ENCODE measurements at places on chromosomes 6 and 20.

GRCh38 chr6:164142322-164142721 lies 727.8 kb downstream of the QKI start:
- DNase-seq = no peak

- DNase-seq = no peak
Measured at GRCh38 chr6:111610548-111611172, 5.0 kb upstream of the TRAF3IP2 start.

DNA sequence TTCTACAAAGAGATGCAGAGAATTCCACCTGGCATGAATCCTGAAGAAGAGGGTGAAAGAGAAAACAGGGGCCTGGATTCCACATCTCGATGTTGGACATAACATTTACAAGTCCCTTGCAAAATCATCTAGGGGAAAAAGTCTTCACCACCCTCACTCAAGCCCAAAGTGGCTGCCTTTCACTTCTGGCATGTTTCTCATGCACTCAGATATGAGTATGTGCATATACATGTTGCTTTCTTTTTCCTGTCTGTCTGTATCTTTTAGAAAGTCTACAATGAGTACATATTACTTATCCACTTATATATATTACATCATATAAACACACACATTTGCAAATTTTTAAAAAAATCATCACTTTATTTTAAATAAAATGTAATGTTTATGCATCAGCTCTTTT lies 159.3 kb downstream of the KIF6 start:
- no peak for DNase-seq

DNA sequence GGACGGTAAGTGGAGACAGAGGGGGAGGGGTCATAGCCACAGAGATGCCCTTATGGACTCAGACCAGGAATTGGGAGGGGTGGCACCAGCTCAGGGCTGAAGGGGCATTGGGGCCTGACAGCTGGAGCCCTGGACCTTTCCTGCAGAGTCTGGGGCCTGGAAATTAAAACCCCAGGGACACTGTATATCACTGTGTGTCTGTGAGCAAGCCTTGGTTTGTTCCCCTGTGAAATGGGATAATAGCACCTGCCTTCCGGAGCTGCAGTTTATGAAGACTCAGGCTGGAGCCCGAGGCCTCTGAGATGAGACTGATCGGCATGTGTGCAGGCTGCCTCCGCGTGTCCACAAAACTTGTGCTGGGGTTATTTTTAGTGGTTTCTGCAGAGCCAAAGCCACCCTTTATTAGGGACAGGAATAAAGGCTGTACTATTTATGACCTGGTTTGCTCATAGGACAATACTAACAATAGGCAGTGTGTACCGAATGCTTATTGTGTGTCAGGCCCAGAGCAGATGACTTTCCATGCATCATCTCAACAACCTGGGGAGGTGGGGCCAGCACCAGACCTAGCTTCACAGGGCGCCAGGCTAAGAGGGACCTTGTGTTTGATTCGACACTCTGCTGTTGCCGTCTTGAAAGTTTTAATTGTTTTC lies 22.6 kb downstream of the MYH7B start:
- DNase-seq = no peak

DNA sequence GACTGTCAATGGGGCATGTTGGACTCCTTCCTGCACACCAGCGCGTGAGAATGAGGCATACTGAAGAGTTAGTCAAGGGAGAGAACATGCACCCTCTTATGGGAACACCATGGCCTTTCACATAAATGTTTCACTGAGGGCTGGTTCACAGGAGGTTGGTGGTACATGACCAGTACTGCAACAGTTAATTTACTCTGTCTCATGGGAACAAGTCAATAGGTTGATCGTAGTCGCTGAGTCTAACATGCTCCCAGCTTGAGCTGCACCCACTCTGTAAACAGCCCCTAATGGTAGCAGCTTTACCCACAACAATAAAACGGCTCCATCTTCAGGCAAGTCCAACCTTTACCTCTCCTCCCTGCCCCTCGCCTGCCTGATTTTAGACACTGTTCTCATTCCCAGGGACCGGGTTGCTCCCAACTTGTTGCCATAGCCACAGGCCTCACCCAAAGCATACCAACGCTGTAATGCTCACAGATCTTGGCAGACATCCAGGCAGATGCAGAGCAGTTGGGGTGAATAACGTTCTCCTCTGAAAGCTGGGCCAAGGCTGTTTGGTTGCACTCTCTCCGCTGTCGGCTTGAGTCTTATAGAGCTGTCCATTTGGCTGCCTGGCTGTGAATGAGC lies 111.3 kb downstream of the LY86 start:
- no peak for DNase-seq

- DNase-seq = no peak
Measured at GRCh38 chr6:131728296-131728939, 17.6 kb upstream of the CTAGE9 start.

DNA sequence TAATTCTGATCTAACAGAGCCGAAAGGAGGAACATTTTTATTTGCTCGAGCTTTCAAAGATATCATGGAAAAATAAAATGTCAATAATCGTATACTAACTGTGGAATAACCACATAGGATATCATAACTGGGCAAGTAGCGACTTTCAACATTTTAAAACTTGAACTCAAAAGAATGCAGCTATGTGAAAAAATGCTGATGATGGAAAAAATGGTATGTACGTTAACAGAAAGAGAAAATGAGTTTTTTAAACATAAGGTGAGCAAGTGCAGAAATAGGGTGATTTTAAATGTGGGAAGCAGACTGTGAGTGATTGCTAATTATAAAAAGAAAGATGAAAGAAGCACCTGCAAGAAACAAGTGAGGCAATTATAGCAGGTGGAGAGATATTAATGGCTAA lies 238.3 kb upstream of the HSF2 start:
- no peak for DNase-seq

DNA sequence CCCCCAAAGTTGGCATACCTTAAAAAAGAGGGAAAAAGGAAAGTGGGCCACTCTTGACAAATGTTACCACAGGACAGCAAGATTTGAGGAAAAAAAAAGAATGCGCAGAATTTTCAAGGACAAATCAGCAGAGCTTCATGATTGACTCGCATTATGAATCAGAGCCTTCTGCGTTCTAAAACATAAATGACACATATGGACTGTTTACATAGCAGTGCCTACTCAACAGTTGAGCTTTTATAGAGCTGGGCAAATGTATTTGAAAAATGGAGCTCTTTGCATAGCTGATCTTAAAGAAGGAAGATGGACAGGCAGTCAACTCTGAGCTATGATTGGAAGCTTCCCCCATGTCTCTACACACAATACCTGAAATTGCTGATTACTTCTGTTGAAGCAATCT lies 213.2 kb upstream of the NT5E start:
- no peak for DNase-seq

DNA sequence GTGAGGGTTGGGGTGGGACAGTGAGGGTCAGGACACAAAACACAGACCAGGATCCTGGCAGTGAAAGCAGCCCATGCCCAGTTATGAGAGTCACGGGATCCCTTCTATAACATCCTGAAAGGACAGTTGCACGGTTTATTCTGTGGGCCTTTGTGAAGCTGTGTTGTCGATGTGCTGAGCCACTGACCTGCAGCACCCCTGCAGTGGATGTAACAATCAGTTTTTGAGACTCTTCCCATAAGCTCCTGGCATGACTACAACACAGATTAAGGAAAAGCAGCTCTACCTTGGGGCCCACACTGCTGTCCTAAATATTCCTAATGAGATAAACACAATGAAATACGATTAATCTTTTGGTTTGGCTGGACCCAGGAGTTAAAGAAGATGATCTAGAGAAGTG lies 3.7 kb downstream of the PYGB start:
- no peak for DNase-seq

- DNase-seq = no peak
Measured at GRCh38 chr20:51512645-51513044, 29.9 kb downstream of the NFATC2 start.

DNA sequence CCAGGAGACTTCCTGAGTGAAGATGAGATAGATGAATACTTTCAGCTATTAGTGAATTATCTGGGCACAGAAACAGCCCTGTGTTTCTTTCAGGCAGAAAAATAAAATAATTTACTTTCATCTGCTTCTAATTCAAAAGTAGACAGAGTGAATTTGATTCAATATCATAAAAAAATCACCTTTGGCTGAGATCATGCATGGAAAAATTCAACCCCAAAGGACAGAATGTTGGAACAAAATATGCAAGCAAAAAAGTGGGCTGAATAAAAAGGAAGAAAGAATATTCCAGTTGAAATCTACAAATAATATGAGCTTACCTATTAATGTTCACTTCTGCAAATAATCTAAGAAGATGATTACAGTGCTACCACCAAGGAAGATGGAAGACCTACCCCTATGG lies 546.9 kb downstream of the TFAP2B start:
- no peak for DNase-seq
